Mammary epithelial cell (primary cell): ENCODE measurements at places on chromosomes 2 and 18. TPM values are rescaled to one million over a fixed set of nuclear protein-coding genes. Genes with fewer than 3 reads are reported as not detected.

The GNAL gene
- 19.5 TPM for polyA plus RNA-seq

The AGXT gene
- polyA plus RNA-seq = not detected

- DNase-seq = no peak
Observed at GRCh38 chr2:236636714-236637470, 67.3 kb downstream of the ACKR3 start.

GRCh38 chr2:25161055-25161781, 7.2 kb downstream of the POMC start:
- no peak for DNase-seq

DNA sequence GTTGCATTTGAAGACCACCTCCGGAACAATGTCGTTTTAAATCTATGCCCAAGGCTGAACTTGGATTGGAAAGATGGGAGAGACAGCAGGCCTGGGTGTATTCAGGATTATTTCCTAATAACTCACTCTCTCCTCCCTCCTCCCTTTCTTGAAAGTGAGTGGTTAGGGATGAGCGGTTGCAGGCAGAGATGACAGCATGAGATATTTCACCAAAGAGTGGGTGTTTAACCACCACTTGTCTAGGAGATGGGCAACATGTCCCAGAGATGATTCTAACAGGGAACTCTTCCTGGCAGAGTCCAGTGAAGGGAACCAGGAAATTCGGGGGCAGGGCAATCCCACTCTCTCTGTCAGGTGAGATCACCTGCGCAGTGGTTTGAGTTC, 123.2 kb downstream of the KCTD1 start:
- peak; percentile 55 for DNase-seq

GRCh38 chr2:57962861-57963260, 83.7 kb upstream of the VRK2 start:
- DNase-seq = no peak

- no peak for DNase-seq
Observed at GRCh38 chr2:105062158-105062557, 24.3 kb downstream of the MRPS9 start.

- DNase-seq = no peak
Observed at GRCh38 chr18:36811430-36811829, 17.4 kb downstream of the TPGS2 start.
